NCI-H1092 (cell line): ENCODE measurements at places on chromosomes 5 and 9.

GRCh38 chr9:70093944-70094343 lies 50.3 kb downstream of the MAMDC2 start:
- no peak for DNase-seq

DNA sequence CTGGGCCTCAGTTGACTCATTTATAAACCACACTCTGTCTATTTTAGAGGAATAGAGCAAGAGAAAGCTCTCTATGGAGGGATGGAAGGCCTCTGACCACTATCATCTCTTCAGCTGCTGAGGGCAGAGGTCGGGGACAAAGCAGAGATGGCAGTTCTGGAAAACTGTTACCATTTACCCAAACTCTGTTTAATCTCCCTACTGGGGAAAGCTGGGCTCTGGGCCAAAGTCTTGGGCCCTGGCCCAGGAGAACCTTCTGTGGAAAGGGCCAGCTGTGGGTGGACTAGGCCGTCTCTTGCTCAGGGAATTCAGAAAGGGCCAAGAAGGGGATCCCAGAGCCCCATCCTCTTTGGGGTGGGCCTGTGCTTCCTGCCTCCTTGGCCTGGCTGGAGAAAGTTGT lies 100.0 kb downstream of the PSD2 start:
- no peak for DNase-seq

DNA sequence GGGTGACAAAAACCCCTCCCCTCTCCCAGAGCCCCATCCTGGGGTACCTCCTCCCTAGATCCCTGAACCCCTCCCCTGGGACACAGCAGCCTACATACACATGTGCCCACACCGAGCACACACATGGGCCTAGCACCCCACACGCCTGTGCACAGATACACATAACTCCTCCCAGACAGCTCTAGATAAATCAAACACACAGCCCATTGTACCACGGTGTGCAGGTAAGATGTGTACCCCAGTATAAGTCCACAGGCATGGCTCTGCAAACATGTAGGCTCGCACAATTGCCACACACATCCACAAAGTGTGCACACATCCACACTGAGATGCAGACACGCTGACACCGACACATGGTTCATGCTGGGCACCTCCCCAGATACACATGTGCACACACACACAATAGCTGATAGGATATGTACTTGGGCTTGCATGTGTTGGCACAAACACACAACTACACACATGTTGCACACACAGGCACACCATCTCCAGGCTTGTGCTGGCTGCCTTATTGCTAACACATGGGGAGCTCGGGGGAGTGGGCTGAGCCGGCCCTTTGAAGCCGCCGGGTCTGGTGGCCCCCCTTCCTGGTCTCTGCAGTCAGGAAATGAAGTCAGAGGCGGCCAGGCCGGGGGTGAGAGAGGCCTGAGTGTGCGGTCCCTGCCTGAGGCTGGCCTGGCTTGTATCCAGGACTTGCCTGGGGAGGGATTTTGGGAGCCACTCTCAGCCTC lies 30.2 kb downstream of the GOLGA2 start:
- no peak for DNase-seq

DNA sequence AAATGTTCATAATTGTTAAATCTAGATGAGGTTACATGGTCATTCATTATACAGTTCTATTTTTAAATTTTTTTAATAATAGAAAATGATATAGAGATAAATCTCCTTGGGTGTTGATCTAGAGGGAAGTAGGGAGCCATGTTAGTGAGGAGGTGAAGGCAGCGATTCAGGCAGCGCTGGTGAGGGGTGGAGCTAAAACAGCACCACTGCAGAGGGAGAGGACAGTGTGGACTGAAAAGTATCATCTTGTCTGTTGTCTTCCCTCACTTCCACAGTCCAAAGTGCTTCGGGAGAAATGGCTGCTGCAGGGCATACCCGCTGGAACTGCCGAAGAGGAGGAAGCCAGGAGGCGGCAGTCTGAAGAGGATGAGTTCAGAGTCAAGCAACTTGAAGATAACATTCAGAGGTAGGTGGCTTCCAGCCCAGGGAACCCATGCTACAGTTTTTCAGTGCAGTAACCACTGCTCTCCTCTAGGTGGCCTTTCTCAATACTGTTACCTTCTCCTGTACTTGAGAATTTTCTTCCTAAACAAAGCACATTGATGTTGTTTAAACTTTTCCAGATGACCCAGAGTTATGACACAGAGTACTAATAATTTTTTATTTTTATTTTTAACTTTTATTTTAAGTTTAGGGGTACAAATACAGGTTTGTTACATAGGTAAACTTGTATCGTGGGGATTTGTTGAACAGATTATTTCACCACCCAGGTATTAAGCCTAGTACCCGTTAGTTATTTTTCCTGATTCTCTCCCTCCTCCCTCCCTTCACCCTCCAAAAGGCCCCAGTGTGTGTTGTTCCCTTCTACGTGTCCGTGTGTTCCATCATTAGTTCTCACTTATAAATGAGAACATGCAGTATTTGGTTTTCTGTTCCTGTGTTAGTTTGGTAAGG lies 100.5 kb downstream of the PALM2AKAP2 start:
- DNase-seq = no peak

DNA sequence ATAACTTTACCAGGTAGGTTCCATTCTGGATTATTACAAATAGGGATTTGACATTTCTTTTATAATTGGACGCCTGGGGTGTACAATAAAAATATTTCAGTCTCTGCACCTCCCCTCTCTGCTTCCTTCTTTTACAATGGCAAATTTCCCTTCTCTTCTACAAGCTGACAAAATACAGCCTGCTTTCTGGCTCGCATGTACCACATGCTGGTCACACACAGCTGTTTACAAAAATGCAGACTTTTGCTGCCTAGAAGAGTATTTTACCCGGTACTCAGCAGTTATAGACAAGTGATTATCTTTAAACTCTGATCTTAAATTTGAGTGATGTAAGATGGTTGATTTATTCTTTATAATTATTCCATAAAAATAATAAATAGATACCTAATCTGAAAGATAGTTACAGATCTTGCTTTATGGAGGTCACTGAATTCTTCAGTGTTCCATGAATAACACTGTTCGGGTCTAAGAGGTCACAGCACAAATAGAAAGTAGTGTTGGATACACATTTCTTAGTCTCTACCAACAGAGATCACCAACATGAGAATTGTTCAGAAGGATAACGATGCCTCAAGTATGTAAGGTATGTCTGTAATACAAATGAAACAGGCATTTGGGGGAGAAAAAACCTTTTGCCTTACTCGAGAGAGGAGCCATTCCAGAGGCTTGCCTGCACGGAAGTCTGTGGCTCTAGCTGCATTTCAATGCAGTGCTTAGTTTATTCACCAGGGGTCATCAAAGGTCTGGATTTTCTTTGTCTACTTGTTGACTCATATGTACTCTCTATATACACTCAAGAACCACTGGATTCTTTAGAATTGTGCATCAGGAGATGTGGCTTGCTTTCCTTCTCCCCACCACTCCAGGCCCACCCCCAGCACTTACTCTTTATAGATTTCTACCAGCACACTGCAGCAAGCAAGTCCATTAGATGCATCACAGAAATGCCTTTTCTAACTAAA lies 206.6 kb upstream of the RFX3 start:
- DNase-seq = peak; percentile 76

DNA sequence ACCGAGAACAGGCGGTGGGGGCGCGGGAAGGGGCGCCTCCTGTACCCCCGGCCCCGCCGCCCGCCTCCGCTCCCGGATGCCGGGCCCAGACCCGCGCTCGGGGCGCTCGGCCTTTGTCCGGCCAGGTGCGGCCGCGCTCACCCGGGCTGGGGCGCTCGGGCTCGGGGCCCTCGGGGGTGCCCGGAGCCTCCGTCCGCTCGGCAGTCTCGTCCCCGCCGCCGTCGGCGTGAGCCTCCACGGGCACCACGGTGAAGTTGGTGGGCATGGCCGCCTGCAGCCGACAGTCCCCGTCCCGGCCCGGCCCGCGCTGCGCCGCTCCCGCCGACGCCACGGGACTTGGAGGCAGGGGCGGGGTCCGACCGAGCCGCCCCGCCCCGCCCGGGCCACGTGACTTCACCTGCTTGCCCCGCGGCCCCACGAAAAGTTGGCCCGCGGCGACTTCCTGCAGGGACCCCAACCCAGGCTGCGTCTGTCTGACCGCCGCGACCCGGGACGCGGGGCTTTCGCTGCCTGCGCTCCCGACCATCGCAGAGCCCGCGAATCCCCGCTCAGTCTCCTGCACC lies at the start of gene SLC12A7:
TSS of gene SLC12A7 (minus strand) at position 337 of the 563 bp plus-strand sequence. CDS start at position 265, 72 bp downstream.
- DNase-seq = no peak

DNA sequence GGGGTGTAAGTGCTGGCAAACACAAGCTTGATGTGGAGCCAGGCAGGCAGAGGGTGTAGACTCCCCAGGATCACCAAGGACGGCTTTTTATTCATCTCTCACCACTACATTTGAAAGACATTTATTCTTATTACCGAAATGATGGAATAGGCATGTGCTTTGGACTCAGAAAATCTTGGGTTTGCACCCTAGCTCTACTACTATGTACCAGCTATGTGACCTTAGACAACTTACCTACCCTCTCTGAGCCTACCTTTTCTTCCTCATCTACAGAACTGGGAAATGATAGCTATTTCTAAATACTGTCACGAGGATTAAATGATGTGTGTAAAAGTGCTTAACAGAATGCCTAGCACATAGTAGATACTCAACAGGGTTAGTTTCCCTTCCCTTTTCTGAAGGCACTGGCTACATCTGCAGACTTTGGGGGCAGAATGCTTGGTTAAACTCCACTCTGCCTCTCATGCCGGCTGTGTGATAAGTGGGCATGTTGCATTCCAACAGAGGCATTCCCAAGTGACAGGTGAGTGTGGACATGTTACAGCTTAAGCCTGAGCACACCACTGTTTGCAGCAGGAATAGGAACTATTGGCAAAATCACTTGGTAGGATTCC lies 94.8 kb downstream of the SLC1A3 start:
- DNase-seq = no peak

DNA sequence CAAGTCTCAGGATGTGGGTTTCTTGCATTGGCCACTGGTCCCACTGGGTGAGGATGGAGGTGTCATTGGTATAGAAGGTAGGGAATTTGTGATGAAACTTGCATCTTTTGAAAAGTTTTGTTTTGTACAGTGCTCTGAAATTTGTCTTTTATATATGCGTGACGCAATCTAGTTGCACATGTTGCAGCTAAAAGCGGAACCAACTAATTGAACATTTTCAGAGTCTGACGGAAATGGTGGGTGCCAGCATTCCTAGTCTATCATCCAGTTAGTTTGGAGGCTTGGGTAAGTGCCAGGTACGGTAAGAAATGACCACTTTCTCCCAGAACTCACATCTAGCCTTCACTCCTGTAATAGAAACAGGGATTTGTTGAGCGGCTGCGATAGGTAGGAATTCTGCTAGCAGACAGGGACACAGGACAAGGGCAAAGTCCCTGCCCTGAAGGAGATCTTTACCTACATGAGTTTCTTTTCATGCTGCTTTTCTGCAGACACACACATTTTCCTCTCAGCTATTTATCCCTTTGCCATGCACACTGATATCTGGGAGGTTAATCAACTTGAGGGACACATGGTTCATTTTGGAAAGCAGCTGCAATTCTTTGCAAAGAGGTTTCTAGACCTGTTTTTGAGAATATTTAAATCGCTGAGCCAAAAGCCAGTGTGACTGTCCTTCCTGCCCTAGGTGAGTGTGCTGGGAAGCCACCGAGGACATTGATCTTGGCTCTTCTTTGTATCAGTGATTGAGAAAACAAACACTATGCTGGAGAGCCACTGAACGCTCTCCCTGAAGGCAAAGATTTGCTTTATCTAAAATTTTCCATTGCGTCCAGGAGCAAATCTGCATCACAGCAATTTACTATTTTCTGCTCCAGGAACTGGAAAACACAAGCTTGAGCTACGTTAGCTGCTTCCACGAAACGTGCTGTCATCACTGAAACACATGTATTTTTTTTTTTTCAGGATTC lies 89.7 kb downstream of the DAP start:
- no peak for DNase-seq

GRCh38 chr5:65021527-65022226 lies 252.9 kb downstream of the CWC27 start:
- no peak for DNase-seq

GRCh38 chr5:111353035-111353434 lies 128.9 kb downstream of the CAMK4 start:
- no peak for DNase-seq

DNA sequence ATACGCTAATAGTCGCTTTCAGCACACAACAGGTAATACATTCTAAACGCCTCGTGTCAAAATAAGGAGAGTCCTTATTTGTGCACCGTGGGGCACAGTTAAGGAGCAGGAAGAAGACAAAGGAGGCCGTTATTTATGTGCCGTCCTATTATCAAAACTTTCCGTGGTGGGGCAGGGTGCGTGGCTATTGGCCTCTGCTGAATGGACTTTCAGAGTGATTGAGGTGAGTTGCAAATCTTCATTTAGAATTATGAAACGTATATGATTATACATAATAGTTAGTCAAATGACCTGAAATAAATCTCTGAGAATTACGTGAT lies 833 bp downstream of the C5orf24 start:
- DNase-seq = no peak

DNA sequence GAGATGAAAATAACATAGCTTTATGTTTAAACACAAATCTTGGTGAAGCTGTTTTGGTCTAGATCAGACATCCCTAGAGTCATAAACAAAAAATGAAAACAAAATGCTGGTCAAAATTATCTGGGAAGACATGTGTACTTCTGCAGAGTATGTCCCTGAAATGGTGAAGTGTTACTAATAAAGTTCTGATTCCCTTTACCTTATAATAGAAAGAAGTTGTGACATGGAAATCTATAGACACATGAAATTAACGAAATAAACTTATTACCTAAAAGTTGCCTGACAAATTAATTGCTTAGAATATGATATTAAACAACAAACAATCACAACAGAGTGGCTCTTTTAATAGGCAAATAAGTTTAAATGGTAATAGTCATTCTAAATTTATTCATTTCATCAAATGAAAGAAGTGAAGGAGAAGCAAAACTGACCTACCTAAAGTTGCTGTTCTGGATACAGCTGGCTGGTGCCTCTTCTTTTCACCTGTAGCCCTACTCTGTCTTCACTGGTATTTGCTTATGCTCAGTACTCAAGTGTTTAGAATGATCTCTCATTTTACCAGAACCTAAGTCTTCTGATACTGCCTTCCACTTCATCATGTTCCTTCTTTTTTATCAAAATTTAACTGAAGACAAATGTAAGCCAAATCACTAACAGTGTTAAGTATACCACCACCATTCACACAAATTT lies 38.8 kb downstream of the FNIP1 start:
- no peak for DNase-seq

- no peak for DNase-seq
Measured at GRCh38 chr9:130331573-130331972, 66.0 kb downstream of the HMCN2 start.

DNA sequence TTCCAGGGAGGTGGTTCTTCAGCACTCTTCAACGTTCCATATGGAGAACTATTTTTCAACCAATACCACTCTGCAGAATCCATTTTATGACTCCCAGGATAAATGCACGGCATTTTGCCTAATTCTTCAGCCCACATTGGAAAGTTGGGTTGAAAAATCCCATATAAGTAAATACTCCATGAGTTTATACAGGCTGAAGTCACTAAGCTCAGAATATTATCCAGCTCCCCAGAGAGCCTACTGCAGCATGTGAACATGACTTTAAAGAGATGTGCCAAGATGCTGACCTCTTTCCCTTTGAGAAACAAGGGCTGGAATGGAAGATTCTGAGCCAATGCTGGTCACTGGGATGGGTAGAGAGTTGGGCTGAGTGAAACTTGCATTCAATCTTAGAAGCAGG lies 111.9 kb upstream of the SLIT3 start:
- no peak for DNase-seq
